ENCODE measurements at places on chromosomes 2 and 18.

- no peak for DNase-seq
Observed at GRCh38 chr2:159944874-159945273, 117.5 kb downstream of the PLA2R1 start.

DNA sequence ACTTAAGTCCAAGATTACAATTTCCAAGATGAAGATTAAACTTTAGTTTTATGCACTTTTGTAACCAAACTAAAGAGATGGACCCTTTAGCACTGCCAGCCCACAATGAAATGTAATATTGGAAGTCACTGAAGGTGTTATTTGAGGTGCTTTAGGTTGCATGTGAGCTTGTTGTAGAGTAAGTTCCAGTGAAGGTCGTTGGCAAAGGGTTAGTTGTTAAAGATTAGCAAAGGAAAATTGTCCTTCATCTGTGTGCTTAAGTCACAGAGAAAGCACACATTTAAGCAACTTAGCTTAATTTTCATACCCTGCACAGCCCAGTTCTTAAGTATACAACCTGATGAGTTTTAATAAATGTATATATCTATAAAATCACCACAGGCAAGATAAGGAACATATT, 46.7 kb downstream of the MGAT5 start:
- no peak for DNase-seq

DNA sequence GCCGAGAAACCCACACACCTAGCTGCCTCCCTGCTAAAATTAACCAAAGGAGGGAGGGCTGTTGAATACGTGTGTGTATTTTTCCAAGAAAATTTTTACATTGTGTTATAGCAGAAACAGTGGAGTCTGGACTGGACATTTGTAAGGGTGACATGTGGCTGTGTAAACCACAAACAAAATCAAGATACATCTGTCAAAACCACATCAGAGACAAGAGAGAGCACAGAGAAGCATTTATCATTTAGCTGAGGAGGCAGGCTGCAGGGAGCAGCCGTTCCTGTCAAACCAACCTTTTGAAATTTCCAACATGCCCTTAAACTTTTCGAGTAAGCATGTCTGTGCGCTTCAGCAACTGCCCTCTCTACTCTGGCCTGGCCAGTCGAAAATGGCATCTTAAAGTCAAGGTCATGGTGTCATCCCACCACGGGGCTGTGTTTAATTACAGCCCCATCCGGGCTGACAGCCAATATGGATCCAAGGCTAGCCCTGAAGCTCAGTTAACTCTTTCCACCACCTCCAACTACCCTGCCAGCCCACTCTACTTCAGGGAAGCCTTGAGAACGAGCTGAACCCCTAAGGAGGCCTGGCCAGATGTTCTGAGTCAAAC, 8.4 kb downstream of the BCL11A start:
- no peak for DNase-seq

- DNase-seq, result no peak
Observed at GRCh38 chr2:236010920-236011685, 157.1 kb downstream of the GBX2 start.

GRCh38 chr18:8609659-8610458, 622 bp downstream of the RAB12 start:
- no peak for DNase-seq

DNA sequence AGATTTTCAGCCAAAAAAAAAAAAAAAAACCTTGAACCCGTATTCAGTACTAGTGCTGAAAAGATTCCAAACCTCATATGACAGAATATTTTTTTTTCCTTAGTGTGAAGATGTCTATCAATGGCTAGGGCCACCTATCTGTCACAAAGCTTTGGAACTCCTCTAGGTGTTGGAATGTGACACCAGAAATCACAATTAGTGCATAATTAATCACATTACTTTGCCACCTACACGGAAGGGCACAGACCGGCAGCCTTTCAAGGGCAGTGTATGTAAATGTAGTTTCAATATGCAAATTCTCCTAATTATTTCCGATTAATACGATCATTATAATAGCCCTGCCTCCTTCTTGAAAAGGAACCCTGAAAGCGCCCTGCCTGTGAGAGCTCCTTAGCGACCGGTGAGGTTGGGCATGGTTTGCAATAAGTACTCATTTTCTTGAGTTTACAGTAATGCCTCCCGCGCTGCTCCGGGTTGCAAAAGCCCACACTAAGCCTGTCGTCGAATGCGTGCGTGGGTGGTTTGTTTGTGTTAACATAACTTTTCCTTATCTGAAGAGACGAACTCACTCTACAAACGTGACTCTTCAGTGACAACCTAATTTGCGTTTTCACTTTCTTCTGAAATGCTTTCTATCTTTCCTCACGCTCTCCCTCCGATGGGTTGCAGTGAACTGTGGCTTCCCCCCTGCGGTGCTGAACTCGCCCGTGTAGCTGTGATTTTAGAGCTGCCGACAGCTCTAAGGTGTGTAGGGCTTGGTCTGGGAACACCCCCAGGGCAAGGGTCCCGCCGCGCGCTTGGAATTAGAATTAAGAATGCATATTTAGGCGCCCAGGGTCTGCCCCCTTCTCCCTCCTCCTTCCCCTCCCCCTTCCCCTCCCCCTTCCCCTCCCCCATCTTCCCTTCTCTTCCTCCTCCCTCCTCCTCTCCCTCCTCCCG, 765 bp upstream of the ID2 start:
- peak; percentile 56 for DNase-seq

DNA sequence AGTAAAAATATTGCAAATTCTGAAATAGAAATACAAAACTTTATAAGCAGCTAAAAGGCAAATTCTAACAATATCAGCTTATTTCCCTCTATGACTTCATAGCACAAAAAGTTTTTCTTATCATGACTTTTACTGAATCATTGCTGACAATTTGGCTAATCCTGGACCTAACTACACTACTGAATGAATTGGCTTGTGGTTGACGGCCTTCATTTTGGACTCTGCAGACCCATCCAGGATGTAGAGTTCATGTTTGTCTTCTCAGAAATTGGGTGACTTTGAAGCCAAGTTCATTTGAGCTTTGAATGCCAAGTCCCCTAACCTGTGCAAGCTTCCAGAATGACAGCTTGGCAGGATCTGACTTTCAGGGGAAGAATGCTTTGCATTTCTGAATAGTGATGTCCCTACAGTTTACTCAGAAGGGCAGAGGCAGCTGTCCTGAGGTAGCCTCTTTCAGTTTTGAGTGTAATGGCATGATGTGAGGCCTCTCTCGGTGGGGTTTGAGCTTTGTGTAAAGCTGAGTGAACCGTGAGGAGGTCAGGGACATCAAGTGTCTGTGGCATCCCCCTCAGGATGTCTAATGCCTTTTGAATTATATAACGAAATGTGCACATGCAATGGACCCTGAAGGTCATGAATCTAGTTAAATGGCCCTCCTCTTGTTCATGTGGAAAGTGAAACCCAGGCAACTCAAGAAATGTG, 48.0 kb downstream of the EFEMP1 start:
- peak; percentile 9 for DNase-seq

GRCh38 chr18:79393635-79394533, 1.8 kb upstream of the NFATC1 start:
- DNase-seq, result peak; percentile 69

GRCh38 chr2:225740086-225740485, 340.6 kb downstream of the NYAP2 start:
- DNase-seq, result no peak

GRCh38 chr2:149616681-149617456, 29.3 kb upstream of the MMADHC start:
- no peak for DNase-seq

DNA sequence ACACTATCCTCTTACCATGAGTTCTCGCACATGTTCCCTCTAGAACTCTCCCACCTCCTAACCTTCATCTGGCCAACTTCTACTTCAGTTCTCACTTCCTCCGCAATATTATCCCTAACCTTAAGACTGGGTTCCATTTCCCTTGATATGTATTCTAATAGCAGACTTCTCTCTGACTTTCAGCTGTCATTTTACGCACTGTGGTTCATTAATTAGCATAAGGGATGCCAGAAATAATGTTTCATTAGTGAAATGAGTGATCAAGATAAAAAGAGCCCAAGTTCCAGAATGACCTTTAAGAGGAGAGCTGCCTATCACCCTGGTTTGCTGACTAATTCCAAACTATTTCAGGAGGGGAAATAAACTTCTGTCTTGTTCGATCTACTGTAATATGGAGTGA, 108.6 kb upstream of the CCDC150 start:
- no peak for DNase-seq

DNA sequence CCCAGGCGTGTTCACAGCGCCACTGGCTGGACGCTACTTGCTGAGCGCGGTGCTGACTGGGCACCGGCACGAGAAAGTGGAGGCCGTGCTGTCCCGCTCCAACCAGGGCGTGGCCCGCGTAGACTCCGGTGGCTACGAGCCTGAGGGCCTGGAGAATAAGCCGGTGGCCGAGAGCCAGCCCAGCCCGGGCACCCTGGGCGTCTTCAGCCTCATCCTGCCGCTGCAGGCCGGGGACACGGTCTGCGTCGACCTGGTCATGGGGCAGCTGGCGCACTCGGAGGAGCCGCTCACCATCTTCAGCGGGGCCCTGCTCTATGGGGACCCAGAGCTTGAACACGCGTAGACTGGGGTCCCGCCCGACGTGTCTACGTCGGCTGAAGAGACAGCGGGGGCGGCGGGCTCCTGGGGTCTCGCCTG, 891 bp upstream of the KHK start:
- DNase-seq, result no peak

DNA sequence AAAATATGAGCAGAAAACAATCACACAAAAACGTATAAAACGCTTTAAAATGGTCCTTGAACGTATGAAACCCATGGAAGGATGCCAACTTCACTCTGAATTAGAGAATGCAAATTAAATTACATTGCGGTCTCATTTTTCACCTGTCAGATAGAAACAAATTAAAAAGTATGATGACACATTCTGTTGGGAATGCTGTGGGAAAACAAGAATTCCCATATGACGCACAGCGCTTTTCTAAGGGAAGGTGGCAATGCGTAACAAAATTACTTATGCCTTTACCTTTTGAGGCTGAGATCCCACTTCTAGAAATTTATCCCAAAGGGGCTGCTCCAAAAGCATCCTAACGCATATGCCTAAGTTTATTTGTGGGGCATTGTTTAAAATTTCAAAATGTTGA, 3.8 kb upstream of the RPS7 start:
- peak; percentile 81 for DNase-seq

- DNase-seq, result peak; percentile 50
Observed at GRCh38 chr18:54647176-54647575, 56.1 kb downstream of the DYNAP start.

GRCh38 chr2:241741016-241741415, 6.6 kb downstream of the D2HGDH start:
- peak; percentile 87 for DNase-seq

DNA sequence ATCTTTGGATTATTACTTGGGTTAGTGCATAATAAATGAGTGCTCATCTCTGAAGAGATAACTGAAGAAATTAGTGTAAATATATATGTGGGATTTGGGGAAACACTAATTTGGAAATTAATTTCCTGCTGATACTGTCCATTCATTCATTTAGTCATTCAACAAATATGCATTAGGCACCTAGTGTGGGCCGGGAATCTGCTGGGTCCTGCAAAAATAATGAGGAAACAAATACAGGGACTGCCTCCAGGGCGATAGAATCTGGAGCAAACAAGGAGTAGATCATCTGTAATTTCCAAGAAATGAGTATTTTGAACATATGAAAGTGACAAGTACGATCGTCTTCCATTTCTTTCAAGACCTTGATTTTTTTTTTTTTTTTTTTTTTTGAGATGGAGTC, 203.7 kb upstream of the LYPD1 start:
- no peak for DNase-seq

DNA sequence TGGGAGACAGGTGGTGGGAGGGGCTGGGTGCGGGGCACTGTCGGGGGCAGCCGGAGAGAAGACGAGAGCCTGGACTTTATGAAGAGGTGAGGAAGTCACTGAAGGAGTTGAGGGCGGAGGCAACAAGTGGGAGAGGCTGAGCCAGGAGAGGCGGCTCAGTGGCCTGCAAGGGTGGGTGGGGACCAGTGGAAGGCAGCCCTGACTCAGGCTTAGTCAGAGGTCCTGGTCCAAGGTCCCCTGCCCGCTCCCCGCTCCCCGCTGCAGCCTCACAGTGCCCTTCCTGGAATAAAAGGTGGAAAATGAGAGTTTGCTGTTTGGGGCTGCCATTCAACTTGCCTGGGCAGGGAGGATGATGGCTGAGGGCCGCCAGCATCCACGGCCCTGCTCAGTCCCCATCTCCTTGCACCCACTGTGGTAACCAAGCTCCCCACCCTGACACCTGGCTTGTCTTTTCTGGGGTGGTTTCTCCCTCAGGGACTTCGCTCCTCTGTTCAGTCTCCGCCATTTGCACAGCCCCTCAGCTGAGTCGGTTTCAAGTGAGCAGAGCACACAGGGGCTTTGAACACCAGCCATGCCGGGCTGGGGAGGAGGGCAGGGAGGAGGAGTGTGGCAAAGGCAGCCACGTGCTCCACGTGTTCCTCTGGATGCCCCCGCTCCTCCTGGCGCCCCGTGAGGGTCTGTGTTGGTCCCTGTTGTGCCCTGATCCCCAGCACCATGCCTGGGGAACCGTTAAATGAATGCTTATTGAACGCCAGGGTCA, 13.7 kb upstream of the RALB start:
- DNase-seq, result peak; percentile 94

- no peak for DNase-seq
Observed at GRCh38 chr18:62857263-62857976, 142.1 kb downstream of the PHLPP1 start.

DNA sequence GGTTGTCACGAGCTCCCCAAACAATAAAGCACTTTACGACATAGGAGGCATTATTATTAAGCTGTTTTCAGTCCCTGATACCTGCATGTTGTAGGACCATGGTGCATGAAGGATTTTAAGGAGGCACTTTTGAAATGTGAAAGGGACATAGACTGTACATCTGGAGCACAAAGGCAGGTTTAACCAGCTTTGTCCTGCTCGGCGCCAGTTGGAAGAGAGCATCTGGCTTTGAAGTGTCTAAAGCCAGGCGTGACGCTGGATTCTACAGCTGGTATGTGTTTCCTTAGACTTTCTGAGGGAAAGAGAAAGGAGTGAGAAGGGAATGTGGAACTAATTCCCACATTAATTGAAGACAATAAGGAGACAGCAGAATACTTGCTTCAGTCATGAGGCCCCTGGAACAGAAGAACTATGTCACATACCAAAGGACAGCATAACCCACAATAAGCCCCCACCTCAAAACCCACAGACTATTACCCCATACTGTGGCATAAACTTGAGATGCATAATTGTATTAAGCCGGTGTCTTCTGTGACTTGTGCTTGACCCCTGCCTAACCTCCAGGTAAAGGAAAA, 381.0 kb upstream of the MEX3C start:
- no peak for DNase-seq

- DNase-seq, result no peak
Observed at GRCh38 chr18:13198701-13199100, 19.9 kb upstream of the LDLRAD4 start.

Measured in HT1080 (cell line).